IMR-90 (cell line): ENCODE measurements at places on chromosomes 1 and 21. TPM values are rescaled to one million over a fixed set of nuclear protein-coding genes. Genes with fewer than 3 reads are reported as not detected.

Gene PPFIA4
- 3.6 and 5.4 TPM in 2 replicates for total RNA-seq

Gene INAVA
- under 0.01 TPM in 1 of 2 replicates, not detected in the other for total RNA-seq

Gene TRAF3IP3
- total RNA-seq = 0.18 TPM in 1 of 2 replicates, not detected in the other

Gene LCE3E
- not detected in 2 replicates for total RNA-seq

Gene RNU1-3
- under 0.01 TPM in 2 replicates for total RNA-seq

Gene KLHL21
- total RNA-seq = 12.0 and 14.2 TPM in 2 replicates

Gene TRIM67
- not detected in 2 replicates for total RNA-seq

Gene KCNE1
- 0.83 and 0.90 TPM in 2 replicates for total RNA-seq

Gene PPM1J
- total RNA-seq = 1.4 and 1.8 TPM in 2 replicates

Gene RPS27
- 320 and 1,119 TPM in 2 replicates for total RNA-seq

Gene CATSPERE
- total RNA-seq = 0.18 and 0.28 TPM in 2 replicates

Gene CCDC24
- 1.4 and 1.7 TPM in 2 replicates for total RNA-seq

Gene PRELP
- under 0.01 TPM in 1 of 2 replicates, not detected in the other for total RNA-seq

Gene PLA2G2C
- not detected in 2 replicates for total RNA-seq

Gene MROH9
- total RNA-seq = not detected in 2 replicates

Gene DISP3
- total RNA-seq = not detected in 2 replicates

Gene SZRD1
- total RNA-seq = 104 and 119 TPM in 2 replicates

Gene KCNC4
- total RNA-seq = 0.18 and 0.28 TPM in 2 replicates

Gene AADACL3
- total RNA-seq = not detected in 2 replicates

Gene WDR64
- not detected in 2 replicates for total RNA-seq

Gene SYDE2
- 10.0 and 11.7 TPM in 2 replicates for total RNA-seq

Gene PDC
- not detected in 2 replicates for total RNA-seq

Gene HHIPL2
- under 0.01 TPM in 1 of 2 replicates, not detected in the other for total RNA-seq

Gene RNF186
- total RNA-seq = not detected in 2 replicates

Gene SLC1A7
- total RNA-seq = not detected in 2 replicates

Gene MASP2
- total RNA-seq = not detected in 2 replicates

Gene COA7
- 17.5 and 20.3 TPM in 2 replicates for total RNA-seq

Gene LCE1E
- total RNA-seq = not detected in 2 replicates

Gene IL24
- total RNA-seq = under 0.01 and 0.18 TPM in 2 replicates

Gene LRRC8C
- total RNA-seq = 12.9 and 15.3 TPM in 2 replicates

Gene SYT14
- total RNA-seq = 1.3 and 1.4 TPM in 2 replicates

Gene ADAMTSL4
- total RNA-seq = 0.54 and 0.56 TPM in 2 replicates

Gene CD160
- total RNA-seq = not detected in 2 replicates
